ENCODE measurements at places on chromosomes 2 and 18.

DNA sequence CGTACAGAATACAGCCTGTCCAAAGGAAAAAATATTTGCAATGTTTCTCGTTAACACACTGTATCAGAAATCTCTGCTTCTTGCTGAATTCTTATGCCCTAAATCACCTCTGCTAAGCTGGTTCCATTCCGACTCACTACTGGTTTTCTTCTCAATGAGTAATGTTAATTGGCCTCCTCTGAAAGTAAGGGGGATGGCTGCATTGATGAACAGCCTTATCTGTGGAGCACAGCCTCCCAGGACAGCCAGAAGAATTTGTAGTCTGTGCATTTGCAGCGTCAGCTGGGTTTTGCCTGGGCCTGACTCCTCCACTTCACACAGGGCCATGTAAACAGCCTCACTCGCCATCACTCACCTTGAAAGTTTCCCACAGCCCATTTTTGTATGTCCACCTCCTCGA is 127.7 kb downstream of the RNF152 start:
- no peak for DNase-seq

GRCh38 chr2:147297820-147298219 is 547.0 kb upstream of the ACVR2A start:
- no peak for DNase-seq

DNA sequence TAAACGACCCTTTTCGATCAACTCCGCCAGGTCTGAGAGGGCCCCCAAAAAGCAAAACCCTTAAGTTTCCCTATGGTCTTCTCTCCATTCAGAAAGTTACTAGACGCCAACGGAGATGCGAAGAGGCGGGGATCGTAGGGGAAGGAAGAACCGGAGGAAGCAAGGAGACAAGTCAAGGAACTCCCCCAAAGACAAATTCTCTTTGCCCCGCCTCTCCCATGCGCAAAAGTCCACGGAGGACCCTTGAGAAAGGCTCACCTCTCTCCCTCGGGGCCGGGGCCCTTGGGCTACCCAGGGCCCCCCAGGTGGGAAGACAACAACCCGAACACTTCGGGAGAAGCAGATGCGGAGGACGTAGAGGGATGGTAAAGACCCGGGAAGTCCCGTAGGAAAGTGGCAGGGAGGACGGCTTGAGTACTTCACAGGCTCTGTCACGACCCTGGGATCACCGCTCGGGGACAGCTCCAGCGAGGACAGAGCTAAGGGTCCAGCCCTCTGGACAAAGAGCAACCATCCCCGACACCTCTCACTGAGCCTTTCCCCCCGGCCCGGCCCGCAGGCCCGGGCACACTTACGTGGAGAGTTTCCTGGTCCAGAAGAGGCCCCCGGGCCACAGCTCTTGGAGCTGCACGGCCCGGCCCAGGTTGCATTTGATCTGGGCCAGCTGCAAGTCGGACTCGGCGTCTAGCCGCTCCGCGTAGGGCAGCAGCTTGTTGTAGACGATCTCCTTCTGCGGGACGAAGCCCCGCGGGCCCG is 647 bp downstream of the PSME4 start:
- DNase-seq: no peak

GRCh38 chr2:121790276-121790956 is 35.0 kb downstream of the TSN start:
- no peak for DNase-seq

- no peak for DNase-seq
Observed at GRCh38 chr2:145044491-145044890, 524.6 kb upstream of the ZEB2 start.

DNA sequence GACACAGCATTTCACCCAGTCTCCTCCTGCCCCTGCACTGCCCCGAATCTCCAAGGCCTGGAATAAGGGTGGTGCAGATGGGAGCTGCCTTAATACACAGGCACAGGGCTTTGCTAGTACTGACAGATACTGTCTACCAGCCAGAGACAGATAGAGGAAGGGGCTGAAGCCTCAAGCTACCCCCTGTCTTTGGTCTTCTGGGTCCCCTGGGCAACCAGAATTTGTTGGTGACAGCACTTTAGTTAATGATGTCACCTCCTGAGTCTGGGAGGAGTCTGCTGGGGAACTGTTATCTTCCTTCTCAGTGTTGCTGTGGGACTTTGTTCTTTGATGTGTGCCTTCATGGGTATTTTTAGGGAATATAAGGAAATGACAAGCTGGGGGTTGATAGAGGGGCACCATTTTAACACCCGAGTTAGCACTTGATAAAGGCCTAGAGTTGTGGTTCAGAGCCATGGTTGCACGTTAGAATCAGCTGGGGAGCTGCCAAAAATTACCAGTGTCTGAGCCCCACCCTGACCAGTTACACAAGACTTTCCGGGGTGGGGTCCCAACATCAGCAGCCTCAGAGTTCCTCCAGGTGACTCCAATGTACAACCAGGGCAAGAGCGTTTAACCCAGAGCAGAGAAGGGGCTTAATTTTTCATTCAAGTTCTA is 136.8 kb downstream of the SMAD7 start:
- no peak for DNase-seq

DNA sequence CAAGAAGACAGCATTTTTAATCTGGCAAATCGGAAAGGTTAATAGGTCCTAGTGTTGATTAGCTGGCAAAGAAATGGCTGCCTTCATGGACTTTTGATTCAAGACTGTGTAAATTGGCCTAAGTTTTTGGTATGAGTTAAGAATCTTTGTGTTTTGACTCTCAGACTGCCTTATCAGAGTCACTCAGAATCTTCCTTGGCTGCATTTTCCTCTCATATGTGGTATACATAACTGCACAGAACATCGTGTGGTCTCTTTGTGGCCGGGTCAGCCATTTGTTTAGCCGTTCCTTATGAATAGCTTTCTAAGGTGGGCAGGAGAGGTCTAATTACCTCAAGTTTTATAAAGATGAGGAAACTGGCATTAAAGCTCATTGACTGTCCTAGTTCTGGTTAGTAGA is 30.1 kb downstream of the CAB39 start:
- DNase-seq: no peak

- no peak for DNase-seq
Observed at GRCh38 chr2:187689372-187689771, 135.1 kb upstream of the TFPI start.

DNA sequence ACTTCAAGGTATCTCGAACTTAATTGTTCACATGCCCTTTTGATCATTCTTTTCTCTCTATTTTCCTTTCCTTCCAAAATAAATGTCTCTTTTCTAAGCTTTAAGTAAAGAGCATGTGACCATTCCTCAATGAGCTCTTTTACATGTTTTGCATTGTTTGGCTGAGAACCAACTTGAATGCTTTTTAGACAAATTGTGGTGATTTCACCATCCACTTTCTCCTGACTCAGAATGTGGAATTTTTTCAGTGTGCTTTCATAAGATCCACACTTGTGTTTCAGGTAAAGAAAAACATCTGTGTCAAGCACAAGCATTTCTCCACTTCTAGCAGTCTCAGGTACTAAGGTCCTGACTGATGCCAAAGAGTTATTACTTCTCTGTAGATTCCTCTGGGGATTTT is 10.7 kb downstream of the RBM43 start:
- DNase-seq: no peak

- no peak for DNase-seq
Observed at GRCh38 chr2:70514612-70515055, 39.0 kb downstream of the TGFA start.

GRCh38 chr18:59783138-59783537 is 85.9 kb upstream of the CCBE1 start:
- DNase-seq: no peak

DNA sequence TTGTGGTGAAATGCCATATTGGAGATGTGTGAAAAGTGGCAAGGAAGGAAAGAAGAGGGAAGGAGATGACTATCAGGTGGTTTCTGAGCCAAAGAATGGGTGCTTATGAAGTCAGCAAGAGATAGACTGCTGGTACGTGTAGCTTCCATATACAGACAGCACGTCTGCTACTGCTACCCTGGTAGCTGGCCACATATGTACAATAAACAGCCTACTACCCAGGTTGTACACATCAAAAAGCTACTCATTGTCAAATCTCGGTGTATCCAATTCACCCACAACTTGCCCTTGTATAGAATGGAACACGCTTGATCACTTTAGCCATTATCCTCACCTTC is 761.8 kb downstream of the LRRTM4 start:
- no peak for DNase-seq

- no peak for DNase-seq
Observed at GRCh38 chr2:88692187-88692586, 714 bp downstream of the RPIA start.

DNA sequence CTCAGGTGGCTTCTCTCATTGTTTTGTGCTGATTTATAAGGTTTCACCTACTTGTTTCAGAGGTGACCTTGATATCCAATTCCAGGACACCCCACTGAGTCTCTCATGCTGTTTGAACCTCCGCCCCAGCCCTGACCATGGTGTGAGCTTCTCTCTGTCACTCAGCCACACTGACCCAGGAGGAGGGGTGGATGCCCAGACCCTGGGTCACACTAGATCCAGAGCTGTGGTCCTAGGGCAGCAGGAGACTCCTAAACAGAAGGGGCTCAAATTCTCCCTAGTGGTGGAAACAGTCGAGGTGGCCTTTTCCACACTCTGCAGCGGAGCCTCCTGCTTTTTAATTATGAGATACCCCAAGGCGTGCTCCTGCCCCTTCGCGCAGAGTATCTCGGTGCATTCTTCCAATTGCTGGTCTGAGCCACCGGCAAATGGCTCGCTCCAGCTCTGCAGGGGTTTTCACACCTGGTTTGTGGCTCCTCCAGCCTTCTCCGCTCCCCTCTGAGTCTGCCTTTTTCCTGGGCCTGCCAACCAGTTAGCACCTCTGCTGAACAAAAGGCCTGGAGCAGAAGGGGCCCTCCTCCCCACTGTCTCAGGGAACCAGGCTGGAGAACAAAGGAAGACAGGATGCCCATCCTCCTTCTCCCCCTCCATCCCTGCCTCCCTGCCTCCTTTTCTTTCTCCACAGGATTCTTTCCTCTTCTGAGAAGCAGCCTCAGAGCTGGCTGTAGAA is 147.3 kb upstream of the SPRED2 start:
- DNase-seq: no peak

- DNase-seq: no peak
Observed at GRCh38 chr2:83944191-83944590, 514.9 kb downstream of the SUCLG1 start.

DNA sequence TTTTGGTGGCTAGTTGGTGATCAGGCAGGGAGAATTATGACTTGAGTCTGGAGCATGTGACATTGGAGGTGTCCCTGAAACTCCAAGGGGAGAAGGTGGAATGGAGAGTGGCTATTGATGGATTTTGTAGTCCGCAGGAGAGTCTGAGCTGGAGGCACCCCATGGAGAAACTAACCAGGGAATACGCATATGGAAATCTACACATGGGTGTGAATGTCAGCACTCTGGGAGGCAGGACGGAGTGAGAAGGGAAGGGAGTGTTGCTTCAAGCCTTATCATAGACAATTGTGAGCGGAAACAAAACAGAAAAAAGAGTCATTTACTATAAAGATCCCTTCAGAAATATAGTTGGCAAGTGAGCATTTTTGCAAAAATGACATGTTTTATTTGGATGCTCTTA is 667 bp upstream of the SCYGR4 start:
- no peak for DNase-seq

DNA sequence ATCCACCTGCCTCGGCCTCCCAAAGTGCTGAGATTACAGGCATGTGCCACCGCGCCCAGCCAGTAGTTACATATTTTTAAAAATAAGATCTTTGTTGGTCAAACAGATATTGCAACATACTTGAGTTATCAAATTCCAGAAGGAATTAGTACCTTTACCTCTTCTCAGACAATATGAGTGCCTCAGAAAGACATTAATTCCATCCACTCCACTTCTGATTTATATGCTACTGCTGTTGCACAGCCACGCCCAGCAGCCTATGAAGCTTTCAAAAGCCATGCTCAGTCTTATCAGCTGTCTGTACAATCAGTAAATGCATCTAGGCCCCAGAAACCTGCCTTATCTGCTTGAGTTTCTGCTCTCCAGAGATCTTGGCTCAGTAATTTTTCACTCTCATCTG is 47.8 kb downstream of the MEX3C start:
- no peak for DNase-seq

DNA sequence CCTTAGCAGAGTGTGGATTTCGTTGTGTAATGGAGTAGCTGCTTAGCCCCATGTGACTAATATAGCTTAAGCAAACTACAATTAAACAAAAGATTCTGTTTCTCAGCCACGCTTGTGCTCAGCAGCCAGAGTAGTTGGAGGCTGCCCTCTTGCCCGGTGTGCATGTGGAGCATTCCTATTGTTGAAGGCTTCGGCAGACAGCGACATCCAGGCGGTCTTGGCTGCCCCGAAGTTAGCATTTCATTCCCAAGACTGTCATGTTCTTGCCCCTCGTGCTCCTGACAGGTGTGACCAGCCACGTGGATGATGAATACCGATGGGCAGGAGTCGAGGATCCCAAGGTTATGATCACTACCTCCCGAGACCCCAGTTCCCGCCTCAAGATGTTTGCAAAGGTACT is 2.4 kb downstream of the IMP4 start:
- DNase-seq: no peak

DNA sequence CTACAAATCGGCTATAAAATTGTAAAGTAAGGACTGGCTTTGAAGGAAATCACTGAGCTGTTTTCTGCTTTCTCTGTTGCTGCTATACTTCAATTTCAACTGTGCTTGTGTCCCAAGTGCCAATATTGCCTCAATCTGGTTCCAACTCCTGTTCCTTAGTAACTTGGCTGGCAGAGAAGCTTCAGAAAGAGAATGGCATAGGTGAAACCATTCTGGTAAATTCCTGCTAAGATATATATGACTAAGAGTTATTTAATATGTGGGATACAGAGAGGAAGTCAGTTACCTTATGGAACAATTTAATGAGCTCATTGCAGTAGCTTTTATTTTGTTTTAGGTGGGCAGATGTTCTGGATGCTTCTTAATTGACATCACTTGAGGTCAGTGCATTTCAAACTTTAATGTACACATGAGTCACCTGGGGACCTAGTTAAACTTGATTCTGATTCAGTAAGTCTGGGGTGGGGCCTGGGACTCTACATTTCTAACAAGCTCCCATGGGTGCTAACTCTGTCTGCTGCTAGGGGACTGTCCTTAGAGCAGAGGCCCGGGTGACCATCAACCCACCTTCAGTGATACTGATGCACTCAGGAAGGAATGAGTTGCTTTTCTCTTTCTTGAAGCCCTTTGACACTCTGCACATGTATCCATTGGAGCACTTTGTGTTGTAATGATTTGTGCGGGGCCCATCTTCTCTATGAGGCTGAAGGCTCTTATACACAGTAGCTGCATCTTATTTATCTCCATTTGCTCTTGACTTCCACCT is 47.6 kb downstream of the LIPG start:
- no peak for DNase-seq

DNA sequence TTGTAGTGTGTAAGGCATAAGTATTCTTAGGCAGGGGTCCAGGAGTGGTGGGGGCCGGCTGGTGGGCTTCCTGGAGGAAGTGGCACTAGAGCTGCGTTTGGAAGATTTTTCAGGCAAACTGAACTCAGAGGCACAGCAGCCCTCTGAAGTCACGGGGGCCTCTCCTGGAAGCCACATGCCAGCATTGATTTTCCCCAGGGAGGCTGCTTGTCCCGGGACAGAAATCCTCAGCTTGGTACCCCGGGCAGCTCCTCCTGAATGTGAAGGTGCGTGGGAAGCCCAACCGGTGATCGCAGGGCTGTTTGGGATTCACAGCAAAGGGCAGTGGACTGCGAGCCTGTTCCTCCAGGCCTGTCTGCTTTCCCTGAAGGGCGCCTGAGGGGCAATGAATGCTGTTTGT is 1.6 kb upstream of the PDIA6 start:
- DNase-seq: no peak

- no peak for DNase-seq
Observed at GRCh38 chr2:17662723-17663122, 90.9 kb downstream of the SMC6 start.

GRCh38 chr2:177639262-177639914 is 246.8 kb downstream of the AGPS start:
- DNase-seq: no peak
